CD4-positive, alpha-beta T cell treated with Interleukin-4 for 1 hour (primary cell): ENCODE measurements at places on chromosomes 3 and 15.

GRCh38 chr3:119619094-119619493 is 21.4 kb downstream of the PLA1A start:
- DNase-seq = no peak

GRCh38 chr3:57128826-57129667 is 36.1 kb downstream of the IL17RD start:
- no peak for DNase-seq

DNA sequence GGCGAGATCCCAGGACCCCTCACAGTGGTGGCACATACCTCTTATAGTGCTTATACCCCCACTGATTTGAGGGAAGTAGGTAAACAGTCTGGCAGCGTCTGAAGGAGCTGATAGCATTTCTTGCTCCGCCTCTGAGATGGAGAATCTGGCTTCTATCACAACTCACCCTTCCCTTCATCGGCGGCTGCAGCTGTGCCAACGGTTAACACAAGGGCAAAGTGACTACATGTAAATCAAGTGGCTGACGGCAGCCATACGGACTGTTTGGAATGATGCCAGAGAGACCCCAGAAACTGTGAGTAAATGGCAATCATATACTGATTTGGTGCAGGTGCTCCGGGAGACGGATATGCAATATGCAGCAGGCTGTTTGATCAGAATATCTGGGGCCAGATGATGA is 66.8 kb upstream of the UNC13C start:
- no peak for DNase-seq

DNA sequence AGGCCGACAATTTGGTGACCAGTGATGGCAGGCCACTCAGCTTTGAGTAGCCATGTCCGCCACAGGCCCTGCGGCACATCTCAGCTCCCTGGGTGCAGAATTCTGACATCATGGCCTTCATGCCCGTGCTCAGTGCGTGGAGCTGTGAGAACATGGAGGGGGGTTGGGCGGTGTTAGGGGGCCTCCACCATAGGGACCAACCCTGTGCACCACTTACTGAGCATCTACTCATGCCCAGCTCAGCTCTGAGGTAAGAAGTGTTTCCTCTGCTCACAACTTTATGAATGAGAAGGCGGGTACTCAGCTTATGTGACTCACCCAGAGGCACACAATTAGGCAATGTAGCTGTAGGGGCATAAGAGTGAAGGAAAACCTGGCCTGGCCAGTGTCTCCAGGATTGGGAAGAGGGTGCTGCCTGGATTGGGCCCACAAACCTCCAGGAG is 10.5 kb downstream of the ACOX2 start:
- peak; percentile 47 for DNase-seq

GRCh38 chr3:70992131-70992530 is 591.4 kb downstream of the FOXP1 start:
- no peak for DNase-seq

GRCh38 chr3:163890661-163891060 is 1187.6 kb downstream of the SI start:
- DNase-seq = no peak

DNA sequence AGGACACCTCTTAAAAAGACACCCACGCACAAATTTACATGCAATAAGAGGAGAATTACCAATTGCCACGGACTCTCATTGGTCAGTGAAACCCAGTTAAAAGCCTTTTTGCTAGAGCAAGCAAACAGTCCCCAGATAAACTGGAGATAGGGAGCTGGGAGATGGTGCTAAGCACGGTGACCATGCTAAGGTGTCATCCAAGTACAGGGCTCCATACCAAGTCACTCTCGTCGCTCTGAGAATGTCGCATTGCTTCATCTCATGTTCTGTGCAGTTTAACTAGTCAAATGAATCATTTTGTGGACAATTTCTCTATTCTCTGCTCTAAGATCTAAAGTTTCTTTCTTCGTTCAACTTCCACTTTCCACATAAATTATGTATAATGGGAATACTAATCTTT is 581.9 kb downstream of the AGBL1 start:
- no peak for DNase-seq

DNA sequence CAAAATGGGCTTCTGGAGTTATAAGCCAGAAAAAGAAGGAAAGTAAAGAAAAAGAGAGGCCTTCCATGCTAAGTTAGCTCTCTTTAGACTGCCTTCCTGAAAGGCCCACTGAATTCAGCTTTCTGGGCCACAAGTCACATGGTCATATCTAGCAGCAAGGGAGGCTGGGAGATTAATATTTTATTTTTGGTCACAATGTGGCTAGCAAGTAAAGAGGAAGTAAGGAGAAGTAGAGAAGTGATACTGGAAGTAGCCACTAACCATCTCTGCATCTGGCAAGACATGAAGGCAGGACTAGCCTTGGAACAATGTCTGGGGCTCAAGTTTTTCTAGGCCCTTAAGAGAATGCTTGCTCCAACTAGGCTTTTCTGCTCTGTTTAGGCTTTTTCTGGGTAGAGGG is 81.8 kb upstream of the UBE2E1 start:
- no peak for DNase-seq

DNA sequence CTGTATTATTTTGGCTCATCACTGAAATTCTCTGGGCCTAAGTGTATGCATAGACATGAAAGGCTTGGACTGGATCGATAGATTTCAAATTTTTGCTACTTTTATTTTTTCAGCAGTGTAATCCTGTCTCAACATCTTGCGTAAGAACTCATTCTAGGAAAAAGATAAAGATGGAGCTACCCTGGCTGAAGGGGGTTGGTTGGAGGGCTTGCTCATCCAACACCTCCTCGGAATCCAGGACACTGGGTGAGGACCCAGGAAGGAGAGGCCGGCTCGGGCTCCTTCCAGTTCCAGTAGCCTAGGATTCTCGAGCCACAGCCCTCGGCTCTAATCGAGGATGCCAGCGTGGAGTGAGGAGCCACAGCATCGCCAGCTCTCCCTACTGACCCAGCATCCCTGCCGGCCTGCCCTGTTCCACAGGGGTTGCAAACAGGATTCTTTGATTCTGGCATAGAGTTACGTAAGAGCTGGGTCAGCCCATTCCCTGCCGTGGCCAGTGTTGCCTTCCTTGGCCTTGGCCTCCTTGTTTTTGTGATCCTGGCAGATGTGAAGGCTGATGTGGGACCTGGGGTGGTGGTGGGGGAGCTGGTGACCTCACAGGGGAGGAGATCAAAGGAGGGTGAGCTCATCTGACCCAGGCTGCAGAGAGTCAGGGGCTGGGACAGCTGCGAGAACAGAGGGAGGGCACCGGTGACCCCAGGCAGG is 149.5 kb downstream of the ALDH1A2 start:
- DNase-seq = no peak

- no peak for DNase-seq
These were observed 1039.2 kb downstream of the ROBO1 start for GRCh38 chr3:78728406-78729145.

DNA sequence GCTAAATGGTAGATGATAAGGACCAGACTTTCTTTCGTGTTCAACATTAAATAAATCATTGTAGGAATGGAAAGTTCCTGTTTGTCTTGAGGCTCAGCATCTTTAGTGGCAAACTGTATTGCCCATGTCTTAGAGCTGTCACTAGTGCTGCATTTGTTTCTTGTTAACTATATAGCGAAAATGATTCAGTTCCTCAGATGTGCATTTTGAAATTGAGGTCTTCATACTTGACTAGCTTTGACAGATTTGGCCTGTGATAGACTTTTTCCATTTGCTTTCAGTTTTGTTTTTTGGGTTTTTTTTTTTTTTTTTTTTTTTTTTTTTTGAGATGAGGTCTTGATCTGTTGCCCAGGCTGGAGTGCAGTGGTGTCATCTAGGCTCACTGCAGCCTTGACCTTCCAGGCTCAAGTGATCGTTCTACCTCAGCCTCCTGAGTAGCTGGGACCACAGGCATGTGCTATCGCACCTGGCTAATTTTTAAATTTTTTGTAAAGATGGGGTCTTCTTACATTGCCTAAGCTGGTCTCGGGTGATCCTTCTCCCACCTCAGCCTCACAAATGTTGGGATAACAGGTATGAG is 9.5 kb upstream of the RPLP1 start:
- DNase-seq = no peak

DNA sequence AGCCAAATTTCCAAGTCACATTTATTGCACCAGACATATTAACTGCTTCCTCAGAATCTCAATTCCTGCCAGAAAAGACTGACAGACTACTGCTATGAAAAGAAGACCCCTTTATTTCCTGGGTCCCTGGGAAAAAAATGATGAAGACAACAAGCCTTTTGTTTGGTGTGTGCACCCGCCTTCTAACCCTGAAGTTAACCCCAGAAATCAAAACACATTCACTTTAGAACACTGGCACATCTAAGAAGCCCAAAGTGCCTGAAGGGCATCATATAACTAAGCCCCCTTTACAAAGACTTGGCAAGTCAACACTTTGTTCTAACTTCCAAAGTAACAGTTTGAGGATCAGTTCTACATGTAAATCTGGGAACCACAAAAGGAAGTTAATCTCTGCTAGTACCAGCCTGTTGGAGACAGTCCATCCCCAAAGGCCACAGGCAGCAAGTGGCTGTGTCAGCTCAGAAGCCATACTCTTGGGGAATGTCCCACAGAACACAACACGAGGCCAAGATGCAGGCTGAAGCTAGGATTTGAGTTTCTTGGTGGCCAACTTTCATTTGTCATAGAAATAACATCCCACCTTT is 16.3 kb upstream of the ATP1B3 start:
- DNase-seq = no peak

DNA sequence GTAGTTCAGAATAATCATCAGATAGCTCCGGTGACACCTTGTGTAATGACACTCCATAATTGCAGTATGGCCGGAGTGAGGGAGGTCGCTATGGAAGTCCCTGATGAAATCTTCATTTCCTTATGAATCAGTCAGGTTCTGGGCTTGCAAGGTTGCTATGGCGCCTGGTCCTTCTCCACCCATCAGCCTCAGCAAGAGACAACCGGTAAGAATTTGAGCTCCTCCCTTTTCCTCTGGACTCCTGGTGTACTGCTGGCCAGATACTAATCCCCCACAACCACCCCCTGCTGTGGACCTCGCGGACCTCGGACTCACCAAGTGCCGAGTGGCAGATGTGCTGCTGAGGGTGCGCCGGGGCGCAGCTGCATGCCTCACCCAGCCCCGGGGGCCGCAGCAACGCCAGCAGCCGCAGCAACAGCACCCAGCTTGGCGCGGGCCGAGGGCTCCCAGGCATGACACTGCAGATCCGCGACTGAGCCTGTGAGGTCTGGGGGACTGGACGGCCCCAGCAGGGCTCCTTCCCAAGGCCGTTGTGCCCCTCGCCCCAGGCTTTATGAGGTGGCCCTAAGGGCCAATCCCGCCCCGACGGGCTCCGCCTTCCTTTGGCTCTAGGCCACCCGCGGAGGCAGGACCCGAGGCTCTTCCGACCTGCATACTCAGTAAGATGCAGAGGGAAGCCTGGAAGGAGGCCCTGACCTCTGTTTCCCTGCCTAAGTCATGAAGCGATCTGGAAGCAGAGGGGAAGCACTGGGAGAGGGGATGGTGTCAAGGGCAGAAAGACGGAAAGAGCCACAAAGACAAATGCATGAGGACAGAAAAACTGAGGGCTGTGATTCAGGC is at the start of gene TIMP4:
Gene TIMP4, minus strand, starts transcription at position 526 of the 840 bp plus-strand sequence. Its CDS starts 72 bp downstream, at position 454.
- no peak for DNase-seq

DNA sequence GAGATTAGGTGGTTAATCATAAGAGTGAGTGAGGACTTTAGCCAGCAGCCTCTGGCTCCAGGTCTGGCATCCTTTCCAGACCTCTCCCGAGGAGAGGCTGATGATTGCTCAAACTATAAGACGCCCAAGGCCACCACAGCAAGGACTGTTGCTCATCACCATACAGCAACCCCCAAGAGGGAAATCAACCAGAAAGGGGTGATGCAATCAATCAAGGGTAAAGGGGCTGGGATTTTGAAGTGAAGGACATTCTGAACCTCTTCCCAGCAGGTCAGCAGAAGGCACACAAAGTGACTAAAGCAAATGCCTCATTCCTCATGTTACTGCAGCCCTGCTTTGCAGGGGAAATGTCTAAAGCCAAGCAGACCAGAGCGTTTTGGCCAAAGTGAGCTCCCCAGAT is 247.3 kb upstream of the IGF1R start:
- DNase-seq = no peak

DNA sequence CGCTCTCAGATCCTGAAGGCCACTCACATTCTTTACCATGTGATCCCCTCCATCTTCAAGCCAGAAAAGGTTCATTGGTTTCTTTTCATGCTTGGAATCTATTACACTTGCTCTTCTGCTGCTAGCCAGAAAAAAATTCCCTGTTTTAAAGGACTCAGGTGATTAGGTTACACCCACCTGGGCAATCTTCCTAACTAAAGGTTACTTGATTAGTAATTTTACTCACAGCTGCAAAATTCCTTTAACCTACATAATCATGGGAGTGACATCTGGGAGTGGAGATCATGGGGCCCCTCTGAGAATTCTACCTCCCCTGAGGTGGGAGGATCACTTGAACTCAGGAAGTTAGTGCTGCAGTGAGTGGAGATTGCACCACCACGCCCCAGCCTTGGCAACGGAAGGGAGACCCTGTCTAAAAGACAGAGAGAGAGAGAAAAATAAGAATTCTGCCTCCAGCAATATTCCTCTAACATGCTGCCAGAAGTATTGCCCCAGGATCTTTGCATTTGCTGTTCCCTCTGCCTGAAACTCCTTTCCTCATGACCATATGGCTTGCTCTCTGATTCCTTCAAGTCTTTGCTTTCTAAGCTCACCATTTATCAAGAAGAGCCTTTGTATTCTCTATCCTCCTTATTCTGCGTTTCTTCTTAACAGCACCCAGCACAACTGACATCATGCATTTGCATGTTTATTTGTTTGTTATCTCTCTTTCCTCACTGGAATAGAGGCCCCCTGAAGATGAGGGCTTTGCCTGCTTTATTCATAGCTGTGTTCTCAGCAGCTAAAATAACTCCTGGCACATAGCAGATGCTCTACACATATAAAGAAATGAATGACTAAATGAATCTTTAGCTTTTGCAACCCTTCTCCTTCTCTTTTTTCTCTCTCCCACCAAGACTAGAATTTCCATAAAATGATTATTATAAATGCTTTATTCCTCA is 68.2 kb downstream of the EDEM1 start:
- no peak for DNase-seq

DNA sequence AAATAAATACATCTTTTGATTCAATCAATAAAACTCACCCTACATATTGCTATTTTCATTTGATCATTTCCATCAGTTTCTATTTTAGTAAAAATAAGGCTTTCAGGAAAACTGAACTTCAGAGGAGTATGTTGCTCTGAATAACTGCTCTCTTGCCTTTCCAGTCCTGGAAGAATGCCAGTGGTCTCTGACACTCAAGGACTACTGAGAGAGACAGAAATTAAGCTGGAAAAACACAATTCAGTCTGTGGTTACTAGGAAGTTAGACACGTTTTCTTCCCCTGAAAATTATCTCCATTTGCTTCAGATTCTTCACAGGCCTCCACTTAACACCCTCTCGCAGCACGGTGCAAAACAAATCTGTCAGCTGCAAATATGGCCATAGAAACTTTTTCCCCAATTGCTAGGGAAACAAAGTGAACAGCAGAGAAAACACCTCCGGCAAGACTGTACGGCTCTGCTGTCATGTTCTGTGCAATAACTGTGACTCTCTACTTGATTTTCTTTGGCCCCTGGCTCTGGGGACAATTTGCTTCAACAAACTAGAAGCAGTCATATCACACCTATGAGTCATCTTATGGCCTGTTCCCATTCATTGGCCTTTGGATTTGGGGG is 353.0 kb downstream of the MAGI1 start:
- DNase-seq = no peak
